ENCODE measurements at places on chromosomes 13 and 19.

GRCh38 chr13:30787738-30788525 lies 52.6 kb downstream of the ALOX5AP start:
- peak; percentile 8 for DNase-seq

- DNase-seq, result peak; percentile 81
Measured at GRCh38 chr19:17576758-17577456, 21.5 kb downstream of the COLGALT1 start.

- DNase-seq, result no peak
Measured at GRCh38 chr13:50025436-50025835, 10.2 kb downstream of the KCNRG start.

DNA sequence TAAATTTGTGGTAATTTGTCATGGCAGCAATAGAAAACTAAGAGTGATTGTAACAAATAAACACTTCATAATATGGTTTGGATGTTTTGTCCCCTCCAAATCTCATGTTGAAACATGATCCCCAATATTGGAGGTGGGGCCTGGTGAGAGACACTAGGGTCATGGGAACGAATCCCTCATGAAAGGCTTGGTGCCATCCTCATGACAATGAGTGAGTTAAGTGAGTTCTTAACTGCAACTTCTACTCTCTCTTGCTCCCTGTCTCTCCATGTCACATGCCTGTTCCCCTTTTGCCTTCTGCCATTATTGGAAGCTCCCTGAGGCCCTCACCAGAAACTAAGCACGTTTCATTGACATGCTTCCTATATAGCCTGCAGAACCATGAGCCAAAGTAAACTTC lies 1233.2 kb downstream of the OLFM4 start:
- DNase-seq, result no peak

GRCh38 chr13:50544211-50544610 lies 299.3 kb downstream of the DLEU7 start:
- no peak for DNase-seq

GRCh38 chr13:30276178-30276577 lies 31.2 kb downstream of the KATNAL1 start:
- no peak for DNase-seq

DNA sequence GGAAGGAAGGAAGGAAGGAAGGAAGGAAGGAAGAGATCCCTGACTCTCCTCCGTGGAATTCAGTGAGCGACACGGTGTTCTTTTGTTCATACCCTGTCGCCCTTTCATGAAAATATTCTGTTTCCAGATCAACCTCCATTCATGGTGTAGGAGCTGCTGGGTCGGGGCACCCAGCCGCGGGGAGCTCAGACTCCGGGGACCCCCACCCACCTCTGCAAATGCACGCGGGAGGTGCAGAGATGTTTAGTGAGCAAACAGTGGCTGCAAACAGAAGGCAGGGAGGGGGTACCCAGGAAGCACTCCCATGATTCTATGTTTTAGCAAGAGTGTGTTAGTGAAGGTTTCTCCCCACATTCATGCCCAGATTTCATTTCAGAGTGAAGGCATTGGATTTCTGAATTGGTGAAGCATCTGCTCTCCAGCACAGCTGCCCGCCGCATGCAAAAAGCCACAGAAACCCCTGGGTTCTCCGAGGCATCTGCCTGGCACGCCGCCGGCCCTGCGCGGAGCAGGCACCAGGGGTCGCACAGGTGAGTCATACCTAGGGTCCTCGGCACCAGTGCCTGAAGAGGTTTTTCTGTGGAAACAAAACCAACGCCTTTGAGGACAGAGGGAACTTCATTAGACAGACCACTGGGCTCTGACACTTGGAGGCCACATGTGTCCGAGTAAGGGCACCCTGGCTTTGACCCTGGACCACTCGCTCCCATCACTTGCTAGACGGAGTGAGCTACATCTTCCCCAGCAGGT lies 80.6 kb downstream of the ZNF557 start:
- no peak for DNase-seq

- no peak for DNase-seq
Measured at GRCh38 chr19:44572581-44572900, 40.8 kb upstream of the IGSF23 start.

DNA sequence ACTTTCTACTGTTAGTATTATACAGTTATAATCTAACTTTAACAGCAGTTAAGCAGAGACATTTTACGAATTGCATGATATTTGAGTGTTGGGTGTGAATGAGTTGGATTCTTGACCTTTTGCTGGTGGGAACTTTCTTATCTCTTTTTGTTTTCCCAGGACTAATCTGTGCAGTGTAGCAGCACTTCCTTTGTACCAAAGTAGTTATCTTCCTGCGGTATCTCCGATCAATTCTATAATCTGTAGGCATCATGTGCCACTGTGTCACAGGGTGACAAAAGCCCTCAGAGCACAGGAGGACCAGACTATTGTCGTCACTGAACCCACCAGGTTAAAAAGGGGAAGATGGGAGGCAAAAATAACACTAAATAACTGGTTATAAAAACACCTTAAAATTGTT lies 823.5 kb downstream of the GPC5 start:
- DNase-seq, result no peak

GRCh38 chr13:20181188-20181587 lies 11.6 kb downstream of the GJB2 start:
- no peak for DNase-seq

- peak; percentile 32 for DNase-seq
Measured at GRCh38 chr13:64758521-64759244, 2471.5 kb downstream of the PCDH9 start.

DNA sequence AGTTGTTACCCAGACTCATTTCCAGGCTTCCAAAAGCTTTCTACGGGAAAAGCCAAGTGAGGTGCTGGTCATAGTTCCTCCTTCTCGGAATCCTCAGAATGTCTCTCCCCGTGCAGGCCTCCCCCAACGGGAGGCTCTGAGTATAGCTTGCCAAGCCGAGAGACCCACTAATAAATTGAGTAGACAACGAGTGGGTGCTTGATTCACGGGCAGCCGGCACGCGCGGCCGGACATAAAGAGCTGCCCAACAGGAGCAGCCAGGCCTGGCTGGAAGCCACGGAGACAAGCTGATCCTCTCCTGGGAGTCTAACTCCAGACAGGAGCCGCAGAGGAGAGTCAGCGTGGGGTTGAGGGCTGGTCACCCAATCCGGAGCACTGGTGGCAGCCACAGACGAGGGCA lies 43.4 kb upstream of the MEDAG start:
- peak; percentile 74 for DNase-seq
